Thoracic aorta endothelial cell (primary cell): ENCODE measurements at places on chromosomes 2 and 18. TPM values are rescaled to one million over a fixed set of nuclear protein-coding genes. Genes with fewer than 3 reads are reported as not detected.

The RUFY4 gene
- not detected in 2 replicates for total RNA-seq

The VWA3B gene
- total RNA-seq = 0.07 TPM in 1 of 2 replicates, not detected in the other

The CDK15 gene
- total RNA-seq = not detected in 2 replicates

The PID1 gene
- total RNA-seq = 0.13 TPM in 1 of 2 replicates, not detected in the other

The GLB1L gene
- 5.0 and 5.1 TPM in 2 replicates for total RNA-seq

The SIGLEC15 gene
- 0.14 TPM in 1 of 2 replicates, not detected in the other for total RNA-seq

The REG1B gene
- total RNA-seq = not detected in 2 replicates

The CKAP2L gene
- 21.8 and 25.3 TPM in 2 replicates for total RNA-seq
